ENCODE measurements at places on chromosomes 3 and 15.

DNA sequence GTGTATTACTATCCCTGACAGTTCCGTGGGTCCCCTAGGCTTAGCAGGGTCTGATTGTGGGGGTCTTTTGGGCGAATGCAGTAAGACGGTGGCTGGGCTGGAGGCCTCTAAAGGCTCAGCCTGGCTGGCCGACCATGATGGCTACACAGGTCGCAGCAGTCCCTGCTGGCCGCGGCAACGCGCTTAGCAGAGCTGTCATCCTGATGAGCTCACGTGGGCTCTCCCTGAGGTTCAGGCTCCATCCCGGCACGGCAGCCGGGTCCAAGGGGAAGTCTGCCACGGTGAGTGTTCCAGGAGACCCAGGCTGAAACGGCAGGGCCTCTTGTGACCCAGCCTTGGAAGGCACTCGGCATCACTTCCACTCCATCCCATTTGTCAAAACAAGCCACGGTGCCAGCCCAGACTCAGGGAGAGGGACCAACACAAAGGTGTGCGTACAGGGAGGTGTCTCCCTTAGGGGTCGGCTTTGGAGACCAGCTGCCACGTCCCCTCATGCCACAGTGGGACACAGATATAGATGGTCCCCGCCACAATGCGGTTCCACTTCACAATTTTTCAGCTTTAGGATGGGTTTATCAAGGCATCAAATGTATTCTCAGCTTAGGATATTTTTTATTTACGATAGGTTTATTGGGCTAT is 101.8 kb downstream of the XXYLT1 start:
- no peak for DNase-seq

DNA sequence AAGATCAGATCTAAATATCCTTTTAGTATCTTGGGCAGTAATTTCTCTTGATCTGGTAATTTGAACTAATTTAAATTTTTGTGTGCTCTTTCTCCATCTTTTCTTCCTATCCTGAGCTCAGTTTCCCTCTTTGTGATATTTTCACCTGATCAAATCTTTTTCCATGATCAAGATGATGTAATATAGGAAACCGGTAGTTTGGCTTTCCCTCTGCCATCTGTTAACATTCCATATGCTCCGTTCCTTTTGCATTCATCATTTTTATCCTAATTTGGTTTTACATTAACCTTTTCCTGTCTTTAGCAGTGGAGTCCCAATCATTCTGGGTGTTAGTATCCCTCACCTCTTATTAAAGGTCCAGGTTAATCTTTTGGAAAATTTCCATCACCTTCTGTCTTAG is 5.9 kb upstream of the ABHD6 start:
- no peak for DNase-seq

GRCh38 chr3:63494646-63495045 is 157.8 kb upstream of the SNTN start:
- no peak for DNase-seq

GRCh38 chr3:133758964-133759739 is 13.0 kb downstream of the TF start:
- DNase-seq: no peak

- no peak for DNase-seq
Measured at GRCh38 chr3:31579828-31580227, 47.1 kb downstream of the STT3B start.

DNA sequence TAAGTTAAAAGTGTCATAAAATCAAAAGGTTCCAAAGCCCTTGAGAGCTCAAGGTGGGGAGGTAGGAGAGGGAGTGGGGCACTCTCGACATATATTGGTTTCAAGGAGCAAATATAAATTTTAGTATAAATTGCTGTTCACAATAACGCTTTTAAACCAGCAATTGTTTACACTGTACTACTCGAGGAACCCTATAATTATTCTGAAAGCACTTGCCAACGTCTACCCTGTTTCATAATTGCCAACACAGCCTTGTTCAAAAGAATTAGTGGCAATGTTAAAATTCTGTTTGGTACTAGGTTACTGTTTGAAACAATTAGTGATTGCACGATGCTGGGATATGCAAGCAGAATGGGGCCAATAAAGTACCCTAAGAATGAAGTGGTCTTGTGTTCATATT is 76.3 kb upstream of the ICE2 start:
- no peak for DNase-seq

GRCh38 chr3:133467780-133468179 is 67.9 kb downstream of the BFSP2 start:
- DNase-seq: no peak

DNA sequence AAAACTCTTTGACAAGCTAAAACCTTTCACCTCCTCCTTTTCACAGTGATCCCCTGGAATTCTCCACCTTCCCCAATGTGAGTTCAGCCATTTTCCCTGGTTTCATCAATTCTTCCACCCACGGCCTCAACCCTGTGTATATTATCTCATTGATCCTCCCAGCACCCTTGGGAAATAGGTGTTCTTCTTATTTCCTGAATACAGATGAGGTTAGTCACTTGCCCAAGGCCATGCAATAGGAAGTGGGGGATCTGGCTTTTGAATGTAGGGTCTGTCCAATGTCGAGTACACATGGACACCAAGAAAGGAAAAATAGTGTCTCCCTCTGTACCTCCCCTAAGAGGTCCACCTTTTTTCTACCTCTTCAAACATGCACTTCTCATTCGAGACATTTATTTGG is 262.8 kb upstream of the ST8SIA2 start:
- DNase-seq: no peak

DNA sequence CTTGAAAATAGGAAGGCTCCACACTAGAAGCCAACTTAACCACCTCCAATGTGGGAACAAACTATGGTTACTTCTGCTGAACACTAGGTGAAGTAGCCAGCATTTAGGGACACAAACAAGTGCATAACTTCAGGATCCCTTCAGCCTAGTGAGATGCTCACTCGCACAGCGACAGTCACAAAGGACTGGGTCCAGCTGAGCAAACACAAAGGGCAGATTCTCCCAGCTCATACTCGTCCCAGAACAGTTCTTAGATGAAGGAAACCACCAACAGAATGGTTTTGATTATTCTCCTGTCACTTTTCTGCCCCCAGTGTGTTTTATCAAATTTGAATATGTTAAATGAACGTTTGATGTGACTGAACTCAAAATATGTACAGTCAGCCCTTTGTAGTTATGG is 201.6 kb downstream of the KCNAB1 start:
- DNase-seq: no peak

- no peak for DNase-seq
Measured at GRCh38 chr3:18666655-18667054, 241.5 kb upstream of the SATB1 start.

- DNase-seq: no peak
Measured at GRCh38 chr3:65625305-65625704, 413.4 kb downstream of the MAGI1 start.

DNA sequence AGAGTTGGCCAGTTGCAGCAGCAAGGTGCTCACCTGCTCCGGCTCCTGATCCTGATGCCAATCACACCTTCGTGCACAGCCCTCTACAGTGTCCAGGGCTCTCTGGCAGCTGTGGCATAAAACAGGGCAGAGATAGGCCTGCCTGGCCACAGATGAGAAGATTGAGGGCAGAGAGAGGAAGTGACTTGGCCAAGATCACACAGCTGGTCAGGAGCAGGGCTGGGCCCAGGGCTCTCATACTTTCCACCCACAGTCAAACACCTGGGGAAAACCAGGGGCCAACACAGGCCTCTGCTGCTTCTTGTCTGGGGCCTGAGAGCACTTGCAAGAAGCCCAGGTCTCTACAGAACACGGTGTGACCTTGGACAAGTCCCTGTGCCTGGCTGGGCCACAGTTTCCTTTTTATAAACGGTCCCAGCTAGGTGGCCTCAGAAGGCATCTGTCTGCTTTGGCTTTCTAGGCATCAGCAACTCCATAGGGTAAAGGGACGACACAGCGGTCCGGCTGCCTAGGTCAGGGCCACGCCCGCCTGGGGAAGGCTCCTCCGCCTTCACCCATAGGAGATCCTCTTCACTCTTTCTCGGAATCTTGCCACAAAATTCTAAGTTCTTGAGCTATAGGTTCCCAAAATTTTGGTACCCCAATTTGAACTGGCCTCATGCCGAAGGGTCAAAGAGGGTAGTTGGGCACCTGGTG is 3.1 kb downstream of the ATP2B2 start:
- DNase-seq: no peak

GRCh38 chr3:178001670-178002101 is 534.5 kb upstream of the KCNMB2 start:
- peak; percentile 34 for DNase-seq

Measured in CD4-positive, alpha-beta T cell treated with Interleukin-21 for 1 hour (primary cell).